Vagina (tissue), 2 donors: ENCODE measurements at places on chromosomes 12 and 14. TPM values are rescaled to one million over a fixed set of nuclear protein-coding genes. Genes with fewer than 3 reads are reported as not detected.

- no peaks in the 10 kb centered on the region for H3K27me3 ChIP-seq
- peaks cover 55% of the 10 kb centered on the region for H3K4me1 ChIP-seq
- no peak for DNase-seq
- peak within 1 kb of the TSS; percentile 99 for H3K27ac ChIP-seq
- peak within 1 kb of the TSS; percentile 92 for H3K4me3 ChIP-seq
Observed at GRCh38 chr12:112418608-112419296, at the start of gene PTPN11. Gene PTPN11, plus strand, starts transcription at chr12:112418947. Its CDS starts 165 bp downstream, at chr12:112419112.

GRCh38 chr14:98234208-98234607, 1037.8 kb downstream of the BCL11B start:
- no peaks in the 10 kb centered on the region for H3K27me3 ChIP-seq
- H3K4me3 ChIP-seq: no peak overlapping the region
- H3K36me3 ChIP-seq: no peaks in the 10 kb centered on the region
- DNase-seq: no peak

- no peaks in the 10 kb centered on the region for H3K4me1 ChIP-seq
- H3K4me3 ChIP-seq: no peak overlapping the region
- DNase-seq: no peak
- no peak overlapping the region for H3K27ac ChIP-seq
- no peaks in the 10 kb centered on the region for H3K36me3 ChIP-seq
Observed at GRCh38 chr12:109765446-109765810, 51.8 kb downstream of the FAM222A start.

DNA sequence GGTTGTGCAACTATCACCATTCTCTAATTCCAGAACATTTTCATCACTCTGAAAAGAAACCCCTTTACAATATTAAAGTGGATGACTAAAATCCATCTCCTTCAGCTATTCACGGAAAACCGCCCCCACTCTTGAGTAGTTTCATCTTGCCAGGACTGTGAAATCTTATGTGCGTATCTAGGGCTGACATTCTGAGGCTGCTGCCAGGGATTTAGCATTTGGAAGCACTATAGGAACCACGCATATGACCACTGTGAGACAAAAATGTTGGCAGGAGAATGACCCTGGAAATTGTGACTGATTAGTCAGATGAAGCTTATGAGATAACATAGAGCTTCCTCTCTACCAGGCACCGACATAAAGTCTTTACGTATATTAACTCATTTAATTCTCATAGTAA, 305.2 kb upstream of the PDE3A start:
- no peaks in the 10 kb centered on the region for H3K27me3 ChIP-seq
- no peak overlapping the region for H3K27ac ChIP-seq
- no peak overlapping the region for H3K4me3 ChIP-seq
- DNase-seq: no peak

DNA sequence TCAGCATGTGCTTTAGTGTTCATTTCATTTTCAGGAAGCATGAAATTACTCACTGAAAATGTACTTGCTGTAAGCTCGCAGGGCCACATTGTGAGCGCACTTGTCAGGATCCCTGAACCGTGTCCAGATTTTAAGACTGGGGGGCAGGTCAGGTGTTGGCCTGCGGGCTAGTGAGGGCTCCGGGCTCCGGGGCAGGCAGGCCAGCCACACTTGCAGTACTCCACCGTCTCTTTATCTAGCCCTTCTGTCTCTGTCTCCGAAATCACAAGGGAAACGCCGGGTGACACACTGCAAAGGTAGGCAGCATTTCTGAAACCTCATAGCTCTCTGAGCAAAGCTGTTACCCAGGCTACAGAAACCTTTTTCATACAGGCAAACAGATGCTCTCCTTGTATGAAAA, 98.7 kb downstream of the EML1 start:
- H3K27me3 ChIP-seq: no peaks in the 10 kb centered on the region
- no peak overlapping the region for H3K27ac ChIP-seq
- no peaks in the 10 kb centered on the region for H3K4me1 ChIP-seq
- H3K36me3 ChIP-seq: no peaks in the 10 kb centered on the region
- H3K4me3 ChIP-seq: no peak overlapping the region

- H3K27ac ChIP-seq: no peak overlapping the region
- H3K4me1 ChIP-seq: no peaks in the 10 kb centered on the region
- H3K4me3 ChIP-seq: no peak overlapping the region
- no peaks in the 10 kb centered on the region for H3K36me3 ChIP-seq
- H3K27me3 ChIP-seq: no peaks in the 10 kb centered on the region
Observed at GRCh38 chr12:43730283-43730682, 28.3 kb downstream of the PUS7L start.

- no peaks in the 10 kb centered on the region for H3K4me1 ChIP-seq
- no peaks in the 10 kb centered on the region for H3K27me3 ChIP-seq
- no peak overlapping the region for H3K4me3 ChIP-seq
- DNase-seq: no peak
- H3K36me3 ChIP-seq: no peaks in the 10 kb centered on the region
- H3K27ac ChIP-seq: no peak overlapping the region
Observed at GRCh38 chr14:32734261-32734660, 204.4 kb upstream of the NPAS3 start.

DNA sequence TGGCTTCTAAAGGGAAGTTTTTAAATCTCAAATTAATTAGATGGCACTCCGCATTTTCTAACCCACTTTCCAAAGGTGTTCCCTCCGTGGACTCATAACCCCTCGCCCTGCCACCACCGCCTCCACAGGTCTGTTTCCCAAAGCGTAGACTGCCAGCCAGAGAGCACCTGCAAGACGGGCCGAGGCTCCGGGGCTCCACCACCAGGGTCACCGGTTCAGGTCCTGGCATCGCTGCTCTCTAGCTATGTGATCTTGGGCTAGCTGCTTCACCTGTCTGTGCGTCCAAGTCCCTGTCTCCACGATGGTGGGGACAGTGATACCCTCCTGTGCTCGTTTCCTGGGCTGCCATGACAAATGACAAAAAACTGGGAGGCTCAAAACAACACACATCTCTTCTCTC, 11.5 kb downstream of the RIMBP2 start:
- H3K27ac ChIP-seq: no peak overlapping the region
- no peaks in the 10 kb centered on the region for H3K27me3 ChIP-seq
- no peak overlapping the region for H3K4me3 ChIP-seq

DNA sequence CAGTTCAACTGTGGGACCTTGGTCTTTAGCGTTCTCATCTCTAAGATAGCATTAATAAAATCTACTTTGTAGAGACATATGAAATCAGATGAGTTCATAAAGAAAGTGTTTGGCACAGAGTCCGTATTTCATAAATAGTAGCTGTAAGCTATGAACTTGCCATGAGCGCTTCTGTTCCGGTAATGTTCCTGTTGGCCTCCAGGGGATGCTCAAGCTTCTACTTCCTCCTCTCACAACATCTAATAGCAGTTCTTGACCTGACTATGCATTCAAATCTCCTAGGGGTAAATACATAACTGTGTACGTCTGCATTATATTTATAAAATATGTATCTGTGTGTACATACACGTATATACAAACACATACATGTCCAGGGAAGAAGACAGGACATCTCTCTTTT, 288.2 kb upstream of the TMPO start:
- H3K27ac ChIP-seq: no peak overlapping the region
- no peaks in the 10 kb centered on the region for H3K27me3 ChIP-seq
- H3K4me1 ChIP-seq: no peaks in the 10 kb centered on the region
- H3K36me3 ChIP-seq: no peaks in the 10 kb centered on the region

DNA sequence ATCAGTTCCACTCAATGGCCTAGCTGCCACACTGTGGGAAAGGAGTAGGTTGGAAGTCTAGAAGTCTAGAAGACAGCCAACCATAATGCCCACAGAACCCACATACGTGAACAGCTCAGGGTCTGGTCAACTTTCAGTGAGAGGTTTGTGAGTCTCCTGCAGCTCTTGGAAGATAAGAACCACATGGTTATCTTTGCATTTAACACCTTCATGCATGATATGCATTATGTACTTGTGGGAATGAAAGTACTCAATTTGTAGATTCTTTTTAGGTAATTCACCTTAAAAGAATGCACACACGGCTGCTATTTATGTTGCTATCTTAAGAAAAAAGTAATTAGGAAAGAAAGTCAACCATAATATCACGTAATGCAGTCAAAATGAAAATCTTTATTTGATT, 126.7 kb downstream of the ESRRB start:
- no peaks in the 10 kb centered on the region for H3K4me1 ChIP-seq
- no peak overlapping the region for H3K4me3 ChIP-seq
- DNase-seq: no peak
- no peaks in the 10 kb centered on the region for H3K36me3 ChIP-seq
- no peaks in the 10 kb centered on the region for H3K27me3 ChIP-seq

GRCh38 chr12:49539406-49540228, 787 bp downstream of the KCNH3 start:
- H3K4me1 ChIP-seq: peaks cover 15% of the 10 kb centered on the region
- H3K4me3 ChIP-seq: peak overlapping the region; percentile 48
- DNase-seq: no peak
- no peaks in the 10 kb centered on the region for H3K36me3 ChIP-seq

DNA sequence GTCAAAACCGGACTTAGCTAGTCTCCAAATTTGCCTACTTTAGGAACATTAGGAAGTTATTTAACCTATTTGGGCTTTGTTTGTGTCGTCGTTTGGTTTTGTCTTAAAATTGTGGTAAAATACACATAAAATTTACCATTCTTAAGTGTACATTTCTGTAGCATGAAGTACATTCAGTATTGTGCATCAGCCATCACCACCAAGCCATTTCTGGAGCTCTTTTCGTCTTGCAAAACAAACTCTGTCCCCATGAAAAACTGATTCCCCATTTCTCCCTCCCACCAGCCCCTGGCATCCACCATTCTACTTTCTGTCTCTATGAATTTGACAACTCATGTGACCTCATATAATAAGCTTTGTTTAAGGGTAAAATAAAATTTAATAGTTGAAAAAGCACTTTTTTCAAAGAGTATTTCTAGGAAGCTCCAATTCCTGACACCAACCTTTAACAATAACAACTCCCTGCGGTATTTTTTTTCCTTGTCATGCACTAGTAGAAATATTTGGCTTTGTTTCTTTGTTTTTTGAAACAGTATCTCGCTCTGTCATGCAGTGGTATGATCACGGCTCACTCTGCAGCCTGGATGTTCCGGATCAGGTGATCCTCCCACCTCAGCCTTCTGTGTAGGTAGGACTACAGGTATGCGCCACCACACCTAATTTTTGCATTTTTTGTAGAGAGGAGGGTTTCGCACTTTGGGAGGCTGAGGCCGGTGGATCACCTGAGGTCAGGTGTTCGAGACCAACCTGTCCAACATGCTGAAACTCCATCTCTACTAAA, 3.6 kb upstream of the UBC start:
- H3K27ac ChIP-seq: peak overlapping the region; percentile 100
- H3K27me3 ChIP-seq: no peaks in the 10 kb centered on the region
- DNase-seq: no peak
- peaks cover 69% of the 10 kb centered on the region for H3K4me1 ChIP-seq

GRCh38 chr14:57171363-57171762, 97.3 kb downstream of the EXOC5 start:
- no peak overlapping the region for H3K4me3 ChIP-seq
- H3K4me1 ChIP-seq: no peaks in the 10 kb centered on the region
- H3K36me3 ChIP-seq: no peaks in the 10 kb centered on the region
- no peaks in the 10 kb centered on the region for H3K27me3 ChIP-seq
- no peak for DNase-seq
- H3K27ac ChIP-seq: no peak overlapping the region

DNA sequence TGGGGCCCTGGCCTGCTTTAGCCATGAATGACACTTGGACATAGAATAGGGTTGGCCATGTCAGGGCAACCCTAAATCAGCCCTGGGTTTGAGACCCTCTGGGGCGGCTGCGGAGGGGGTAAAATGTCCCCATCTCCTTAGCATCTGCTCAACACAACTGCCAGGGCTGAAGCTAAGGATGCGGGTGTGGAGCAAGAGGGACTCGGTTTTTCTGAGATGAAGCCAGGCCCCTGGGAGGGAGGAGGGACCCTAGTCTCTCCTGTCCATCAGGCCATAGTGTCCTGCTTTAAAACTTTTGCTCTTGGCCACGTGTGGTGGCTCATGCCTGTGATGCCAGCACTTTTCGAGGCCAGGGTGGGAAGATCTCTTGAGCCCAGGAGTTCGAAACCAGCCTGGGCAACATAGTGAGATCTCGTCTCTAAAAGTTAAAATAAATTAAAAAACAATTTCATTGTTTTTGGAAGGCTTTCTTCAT, 778 bp upstream of the C1R start:
- DNase-seq: no peak
- peak overlapping the region; percentile 94 for H3K27ac ChIP-seq
- H3K36me3 ChIP-seq: no peaks in the 10 kb centered on the region
- no peak overlapping the region for H3K4me3 ChIP-seq
- no peaks in the 10 kb centered on the region for H3K27me3 ChIP-seq

- H3K36me3 ChIP-seq: no peaks in the 10 kb centered on the region
- H3K4me1 ChIP-seq: peaks cover 36% of the 10 kb centered on the region
- DNase-seq: no peak
- H3K27me3 ChIP-seq: no peaks in the 10 kb centered on the region
Observed at GRCh38 chr12:124532331-124532750, 35.1 kb downstream of the NCOR2 start.

- no peak overlapping the region for H3K4me3 ChIP-seq
- no peaks in the 10 kb centered on the region for H3K27me3 ChIP-seq
- H3K4me1 ChIP-seq: no peaks in the 10 kb centered on the region
- no peaks in the 10 kb centered on the region for H3K36me3 ChIP-seq
Observed at GRCh38 chr12:132464820-132465219, 25.1 kb upstream of the FBRSL1 start.

GRCh38 chr12:90122681-90123080, 414.0 kb upstream of the ATP2B1 start:
- H3K36me3 ChIP-seq: no peaks in the 10 kb centered on the region
- no peak for DNase-seq
- H3K27ac ChIP-seq: no peak overlapping the region
- H3K4me3 ChIP-seq: no peak overlapping the region
- H3K4me1 ChIP-seq: no peaks in the 10 kb centered on the region

GRCh38 chr14:80150301-80150700, 61.0 kb downstream of the DIO2 start:
- no peaks in the 10 kb centered on the region for H3K27me3 ChIP-seq
- H3K4me3 ChIP-seq: no peak overlapping the region
- no peaks in the 10 kb centered on the region for H3K36me3 ChIP-seq
- DNase-seq: no peak
- H3K27ac ChIP-seq: no peak overlapping the region
- peaks cover 5% of the 10 kb centered on the region for H3K4me1 ChIP-seq

Gene TTC9
- 6.1 TPM for total RNA-seq

Gene OR10P1
- not detected for total RNA-seq

Gene HIF1A
- total RNA-seq: 140 TPM

Gene NUDT4
- 37.1 TPM for total RNA-seq

Gene GSG1
- total RNA-seq: not detected

Gene DDHD1
- total RNA-seq: 17.4 TPM

Gene CCDC177
- not detected for total RNA-seq

Gene CEBPE
- not detected for total RNA-seq

Gene SPX
- not detected for total RNA-seq

Gene ZFHX2
- total RNA-seq: 0.74 TPM

Gene MANSC4
- total RNA-seq: not detected

Gene PGF
- 8.3 TPM for total RNA-seq
